ENCODE measurements at places on chromosomes 4 and X.

DNA sequence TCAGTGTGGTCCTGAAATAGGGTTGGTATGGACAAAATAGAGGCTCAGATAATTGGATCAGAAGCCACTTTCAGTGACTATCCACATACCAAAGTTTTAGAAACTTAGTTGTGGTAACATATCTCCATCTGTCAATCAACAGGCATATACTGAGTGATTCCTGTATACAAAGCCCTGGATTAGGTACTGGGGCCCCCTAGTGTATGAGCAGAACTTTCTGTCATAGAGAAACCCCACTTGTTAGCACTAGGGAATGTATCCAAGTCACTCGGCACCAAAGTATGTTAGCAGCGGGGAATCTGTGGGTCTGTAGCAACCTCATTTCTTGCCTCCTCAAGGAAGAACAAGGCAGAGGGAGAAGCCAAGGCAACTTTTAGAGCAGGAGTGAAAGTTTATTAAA is 50.7 kb downstream of the MAP7D3 start:
- DNase-seq = peak; percentile 9

DNA sequence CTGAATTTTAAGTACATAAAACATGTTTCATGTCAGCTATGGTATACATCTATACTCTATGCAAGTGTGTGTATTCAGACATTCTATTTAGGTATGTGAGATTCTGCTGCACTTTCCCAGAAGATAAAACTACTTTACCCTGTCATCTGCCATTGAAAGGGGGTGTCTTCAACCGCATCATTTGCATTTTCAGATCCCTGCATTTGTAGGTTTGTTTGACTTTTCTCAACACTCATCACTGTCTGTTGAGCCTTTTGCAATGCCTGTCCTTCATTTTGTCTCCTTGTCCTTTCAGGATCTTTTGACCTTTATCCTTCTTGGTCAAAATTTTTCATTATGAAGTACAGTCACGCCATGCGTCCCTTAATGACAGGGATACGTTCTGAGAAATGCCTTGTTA is 103.5 kb downstream of the TMA16 start:
- no peak for DNase-seq

- no peak for DNase-seq
Observed at GRCh38 chr4:109155682-109156283, 146.7 kb downstream of the COL25A1 start.

DNA sequence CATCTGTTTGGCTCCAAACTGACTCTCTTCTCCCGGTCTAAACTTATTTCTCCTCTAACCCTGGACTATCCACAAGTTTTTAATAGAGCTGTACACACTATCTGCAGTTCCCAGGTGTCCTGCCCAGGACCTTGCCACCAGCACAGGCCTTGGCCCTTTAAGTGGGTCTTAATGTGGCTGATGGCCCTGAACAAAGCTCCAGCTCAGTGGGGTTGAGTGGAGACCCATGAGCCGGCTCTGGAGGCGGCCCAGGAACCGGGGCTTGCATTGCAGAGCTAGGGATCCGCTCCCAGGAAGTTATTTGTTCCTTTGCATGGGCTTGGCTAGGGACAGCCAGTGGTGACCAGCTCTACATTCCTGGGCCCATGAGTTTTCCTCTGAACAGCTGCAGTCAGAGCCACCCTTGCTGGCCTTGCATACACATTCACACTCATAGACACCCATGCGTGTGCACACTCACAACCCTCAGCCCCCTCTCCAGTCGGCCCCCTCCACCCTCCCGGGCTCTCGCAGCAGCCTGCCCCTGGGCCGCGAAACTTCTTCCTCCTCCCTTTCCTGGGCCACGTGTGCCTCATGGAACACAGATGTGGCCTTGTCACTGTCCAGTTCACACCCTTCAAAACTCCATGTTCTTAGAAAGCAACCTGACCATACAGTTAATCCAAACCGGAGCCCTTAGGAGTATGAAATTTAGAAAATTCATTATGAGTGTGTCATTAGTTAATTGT is 58.2 kb downstream of the GPR143 start:
- no peak for DNase-seq

DNA sequence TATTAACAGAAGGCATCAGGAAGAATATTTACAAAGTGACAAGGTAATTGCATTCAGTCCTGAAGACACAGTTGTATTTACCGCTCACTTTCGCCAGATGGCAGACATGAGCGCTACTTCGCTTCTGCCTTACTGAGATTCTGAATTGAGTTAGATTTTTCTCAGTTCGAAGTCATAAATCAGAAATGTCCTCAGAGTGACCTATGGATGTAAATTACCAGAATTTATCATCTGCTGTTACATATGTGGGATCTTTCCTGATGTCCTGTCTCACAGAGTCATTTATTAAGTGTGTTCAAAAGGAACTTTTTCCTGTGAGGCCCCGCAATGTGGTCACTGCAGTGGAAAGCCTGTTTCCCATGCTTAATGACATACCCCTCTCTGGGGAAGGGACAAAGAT is 97.3 kb upstream of the DCLK2 start:
- DNase-seq = peak; percentile 41

- no peak for DNase-seq
Observed at GRCh38 chr4:54548098-54548620, 109.6 kb upstream of the KIT start.

DNA sequence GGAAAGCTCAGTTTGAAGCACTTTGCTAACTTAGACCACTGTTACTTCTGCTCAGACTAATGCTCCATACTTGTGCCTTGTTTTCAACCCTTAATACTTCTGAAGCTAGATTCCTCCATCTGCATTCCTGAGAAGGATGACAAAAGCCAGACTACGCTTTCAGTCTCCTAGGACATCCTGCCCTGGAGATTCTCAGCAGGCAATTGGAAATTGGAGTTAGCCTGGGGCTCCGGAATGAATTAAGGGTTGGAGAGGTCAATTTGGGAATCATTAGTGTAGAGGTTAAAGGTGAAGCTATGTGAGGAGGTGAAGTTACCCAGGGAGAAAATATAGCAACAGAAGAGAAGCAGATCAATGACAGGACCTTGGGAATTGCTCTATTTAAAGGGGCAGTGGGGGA is 215.9 kb upstream of the MBNL3 start:
- DNase-seq = no peak

- DNase-seq = no peak
Observed at GRCh38 chr4:1635464-1635863, 48.6 kb downstream of the FAM53A start.

DNA sequence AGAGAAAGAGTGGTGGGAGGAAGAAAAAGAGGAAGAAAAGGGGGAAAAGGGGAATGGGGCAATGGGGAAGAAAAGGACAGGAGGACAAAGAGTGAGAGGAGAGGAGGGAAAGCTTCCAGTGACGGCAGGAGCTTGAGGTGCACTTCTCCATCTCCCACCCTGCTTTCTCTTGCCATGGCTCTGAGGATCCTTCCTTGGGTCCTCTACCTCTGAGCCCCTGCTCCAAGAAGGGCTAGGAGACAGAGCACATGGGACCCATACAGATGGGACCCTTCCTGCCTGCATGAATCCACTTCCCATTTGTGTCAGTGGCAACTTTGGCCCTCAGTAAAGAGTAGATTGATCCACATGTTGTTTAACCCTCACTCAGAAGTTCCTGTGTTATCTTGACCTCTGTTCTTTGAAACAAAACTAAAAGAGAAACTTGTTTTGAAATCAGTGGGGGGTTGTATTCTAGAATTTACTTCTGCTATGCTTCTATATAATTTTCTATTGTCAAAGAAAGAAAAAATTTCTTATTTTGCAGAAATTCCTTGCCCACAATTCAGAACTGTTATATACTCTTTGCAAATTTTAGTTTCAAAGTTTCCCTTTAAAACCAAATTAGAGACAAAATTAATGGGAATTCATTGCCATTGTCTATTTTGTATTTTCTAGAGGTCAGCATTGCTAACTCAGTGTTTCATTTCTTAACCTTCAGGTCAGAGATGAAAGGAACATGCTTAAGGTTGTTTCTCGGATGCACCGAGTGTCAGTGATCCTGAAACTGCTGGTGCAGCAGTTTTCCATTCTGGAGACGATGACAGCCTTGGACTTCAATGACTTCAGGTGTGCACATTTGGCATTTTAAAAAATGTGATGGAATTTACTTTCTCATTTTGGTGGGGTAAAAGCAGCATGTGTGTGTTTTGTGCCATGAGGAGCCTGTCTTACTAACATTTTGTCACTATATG is 5.0 kb downstream of the TDO2 start:
- DNase-seq = peak; percentile 39

DNA sequence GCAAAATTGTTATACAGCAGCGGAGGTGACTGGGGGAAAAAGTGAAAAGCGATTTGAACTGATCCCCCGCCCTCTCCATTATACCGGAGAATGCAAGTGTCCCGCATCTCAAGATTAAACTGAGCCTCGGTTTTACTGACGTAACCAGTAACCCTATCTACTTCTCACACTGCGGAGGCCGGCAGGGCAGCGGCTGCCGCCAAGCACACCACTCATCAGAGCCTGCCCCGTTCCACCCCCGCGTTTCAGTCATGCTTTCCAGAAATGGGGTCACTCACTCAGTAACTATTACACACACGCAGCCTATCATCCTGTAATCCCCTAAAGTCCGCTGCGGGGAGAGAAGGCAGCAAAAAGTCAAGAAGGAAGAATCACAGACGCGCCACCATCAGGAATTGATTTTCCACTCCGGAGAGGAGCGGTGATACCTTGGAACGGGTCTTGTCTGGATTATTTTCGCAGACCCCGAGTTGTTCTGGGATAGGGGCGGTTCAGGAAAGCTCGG is 1.4 kb downstream of the RPS6KA3 start:
- DNase-seq = peak; percentile 26

DNA sequence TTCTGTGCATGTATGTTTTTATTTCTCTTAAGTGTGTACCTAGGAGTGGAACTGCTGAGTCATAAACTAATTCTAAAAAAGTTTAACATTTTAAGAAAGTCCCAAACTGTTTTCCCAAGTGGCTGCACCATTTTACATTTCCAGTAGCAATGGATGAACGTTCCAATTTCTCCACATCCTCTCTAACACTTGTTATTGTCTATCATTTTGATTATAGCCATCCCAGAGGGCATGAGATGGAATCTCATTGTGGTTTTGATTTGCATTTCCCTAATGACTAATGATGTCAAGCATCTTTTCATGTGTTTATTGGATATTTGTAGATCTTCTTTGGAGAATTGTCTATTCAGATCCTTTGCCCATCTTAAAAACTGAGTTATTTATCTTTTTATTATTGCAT is 82.5 kb downstream of the PPEF1 start:
- DNase-seq = no peak

DNA sequence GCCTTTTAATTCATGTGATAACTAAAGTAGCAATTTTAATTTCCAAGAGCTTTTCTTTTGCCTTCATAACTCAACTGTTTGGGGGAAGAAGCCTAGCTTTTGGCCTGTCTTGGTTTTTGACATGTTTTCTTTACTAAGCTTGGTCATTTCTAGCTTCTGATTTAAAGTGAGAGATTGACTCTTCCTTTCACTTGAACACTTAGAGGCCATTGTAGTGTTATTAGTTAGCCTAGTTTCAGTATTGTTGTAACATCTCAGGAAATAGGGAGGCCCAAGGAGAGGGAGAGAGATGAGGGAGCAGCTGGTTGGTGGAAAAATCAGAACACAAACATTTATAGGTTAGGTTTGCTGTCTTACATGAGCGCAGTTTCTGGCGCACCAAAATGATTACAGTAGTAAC is 44.8 kb downstream of the DCLK2 start:
- DNase-seq = no peak

DNA sequence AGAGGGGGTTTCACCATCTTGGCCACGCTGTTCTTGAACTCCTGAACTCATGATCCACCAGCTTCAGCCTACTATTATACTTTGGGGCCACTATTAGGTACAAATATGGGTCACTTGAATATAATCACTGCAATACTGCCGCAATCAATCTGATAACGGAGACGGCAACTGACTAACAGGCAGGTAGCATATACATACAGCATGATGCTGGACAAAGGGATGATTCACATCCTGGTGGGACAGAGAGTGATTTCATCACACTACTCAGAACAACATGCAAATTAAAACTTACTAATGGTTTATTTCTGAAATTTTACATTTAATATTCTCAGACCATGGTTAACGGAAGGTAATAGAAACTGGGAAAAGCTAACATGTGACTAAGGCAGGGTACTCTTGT is 10.9 kb downstream of the LRBA start:
- DNase-seq = no peak

DNA sequence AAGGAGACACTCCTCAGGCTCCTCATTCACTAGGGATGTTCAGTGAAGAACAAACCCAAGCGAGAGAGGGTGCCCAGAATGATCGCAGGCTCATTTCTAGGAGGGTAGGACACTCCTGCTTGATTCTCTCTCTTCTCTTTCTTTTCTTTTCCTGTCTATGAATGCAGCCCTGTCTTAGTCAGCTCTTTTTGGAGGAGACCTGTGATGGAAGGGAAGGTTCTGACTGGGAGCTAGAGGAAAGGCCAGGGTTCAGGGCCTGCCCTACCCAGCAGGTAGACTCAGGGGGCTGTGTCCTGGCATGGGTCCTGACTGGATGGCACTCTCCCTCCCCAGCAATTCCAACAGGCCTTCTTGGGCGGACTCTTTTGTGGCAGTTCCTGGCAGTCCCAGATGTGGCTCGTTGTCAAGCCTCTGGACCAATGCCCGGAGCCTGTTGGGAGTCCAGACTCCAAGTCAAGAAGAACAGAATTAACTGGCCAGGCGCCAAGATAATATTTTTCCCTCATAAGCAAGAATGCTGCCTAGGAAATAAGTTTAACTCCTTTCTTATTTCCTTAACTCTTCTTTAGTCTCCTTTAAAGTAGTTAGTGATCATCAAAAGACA is 139.4 kb upstream of the SCML1 start:
- DNase-seq = no peak

DNA sequence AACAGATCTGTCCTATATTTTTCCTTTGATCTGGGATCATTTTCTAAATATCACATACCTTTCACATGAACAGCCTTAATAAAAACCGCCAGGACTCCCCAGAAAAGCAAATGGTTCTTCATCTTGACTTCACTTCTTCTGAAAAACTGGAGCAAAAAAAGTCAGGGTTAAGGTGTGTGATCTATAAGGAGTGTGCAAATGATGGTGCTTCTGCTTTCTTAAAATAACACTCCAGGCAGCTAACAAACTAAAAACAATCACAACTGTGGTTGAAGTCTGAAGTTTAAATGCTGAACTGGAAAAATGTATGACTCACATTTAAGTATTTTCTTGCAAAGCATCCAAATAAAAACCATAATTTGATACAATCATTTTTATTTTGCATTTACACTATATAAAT is at the start of gene JCHAIN:
Gene JCHAIN, minus strand, starts transcription at position 140 of the 400 bp plus-strand sequence. Its CDS starts 18 bp downstream, at position 122.
- DNase-seq = no peak

All from MV-4-11 (cell line).